A549 treated with dexamethasone at 1 μM for 4 hours (cell line): ENCODE measurements at places on chromosomes 16 and 17. TPM values are rescaled to one million over a fixed set of nuclear protein-coding genes. Genes with fewer than 3 reads are reported as not detected.

TMC8 gene
- total RNA-seq: 0.14 to 0.45 TPM (median 0.18 TPM) in 5 replicates

VWA3A gene
- total RNA-seq: 0.04 TPM in 2 of 5 replicates, not detected in the others

TP53TG3B gene
- 0.29 to 0.61 TPM in 2 of 5 replicates, not detected in the others for total RNA-seq

PRSS33 gene
- total RNA-seq: not detected in 5 replicates

GPT2 gene
- 7.9 to 15.1 TPM (median 14.8 TPM) in 5 replicates for total RNA-seq

EIF1 gene
- total RNA-seq: 1,266 to 1,758 TPM (median 1,378 TPM) in 5 replicates

CCL4 gene
- 0.29 TPM in 1 of 5 replicates, not detected in the others for total RNA-seq

ARSG gene
- 1.2 to 2.0 TPM (median 1.5 TPM) in 5 replicates for total RNA-seq

ADAD2 gene
- 0.05 to 0.12 TPM in 2 of 5 replicates, not detected in the others for total RNA-seq

EFNB3 gene
- total RNA-seq: 0.99 to 1.5 TPM (median 1.3 TPM) in 5 replicates

PRAC2 gene
- not detected in 5 replicates for total RNA-seq

MPV17L gene
- 4.2 to 6.7 TPM (median 6.1 TPM) in 5 replicates for total RNA-seq

KRTAP4-3 gene
- total RNA-seq: not detected in 5 replicates

AMZ2 gene
- total RNA-seq: 114 to 134 TPM (median 131 TPM) in 5 replicates

LLGL1 gene
- 10.2 to 17.3 TPM (median 16.0 TPM) in 5 replicates for total RNA-seq

KRT25 gene
- not detected in 5 replicates for total RNA-seq

TPSG1 gene
- 0.08 to 0.09 TPM in 2 of 5 replicates, not detected in the others for total RNA-seq

RPA1 gene
- 60.0 to 82.3 TPM (median 70.3 TPM) in 5 replicates for total RNA-seq

RUNDC3A gene
- 0.39 to 1.1 TPM (median 0.81 TPM) in 5 replicates for total RNA-seq

TMEM100 gene
- 0.05 to 0.13 TPM (median 0.07 TPM) in 5 replicates for total RNA-seq

RPH3AL gene
- total RNA-seq: 27.8 to 38.3 TPM (median 34.0 TPM) in 5 replicates

SLC52A1 gene
- 0.34 to 1.0 TPM (median 0.65 TPM) in 5 replicates for total RNA-seq

MEOX1 gene
- not detected in 5 replicates for total RNA-seq

PIEZO1 gene
- 79.2 to 137 TPM (median 122 TPM) in 5 replicates for total RNA-seq

CES1 gene
- total RNA-seq: 29.2 to 43.0 TPM (median 33.9 TPM) in 5 replicates

OR2C1 gene
- total RNA-seq: not detected in 5 replicates

DRG2 gene
- 43.4 to 49.2 TPM (median 47.4 TPM) in 5 replicates for total RNA-seq

CORO1A gene
- 2.0 to 3.3 TPM (median 3.0 TPM) in 5 replicates for total RNA-seq

PERCC1 gene
- not detected in 5 replicates for total RNA-seq

MYCBPAP gene
- 0.38 to 0.61 TPM (median 0.54 TPM) in 5 replicates for total RNA-seq

C17orf67 gene
- 1.5 to 2.3 TPM (median 1.8 TPM) in 5 replicates for total RNA-seq

PRR35 gene
- total RNA-seq: 0.11 to 0.19 TPM (median 0.15 TPM) in 5 replicates
